CD4-positive, alpha-beta T cell treated with Interleukin-4 for 4 hours (primary cell): ENCODE measurements at places on chromosomes 11 and 22.

GRCh38 chr11:35629914-35630313, 11.7 kb downstream of the FJX1 start:
- no peak for DNase-seq

GRCh38 chr11:12292766-12293165, 84.6 kb upstream of the PARVA start:
- DNase-seq = no peak

DNA sequence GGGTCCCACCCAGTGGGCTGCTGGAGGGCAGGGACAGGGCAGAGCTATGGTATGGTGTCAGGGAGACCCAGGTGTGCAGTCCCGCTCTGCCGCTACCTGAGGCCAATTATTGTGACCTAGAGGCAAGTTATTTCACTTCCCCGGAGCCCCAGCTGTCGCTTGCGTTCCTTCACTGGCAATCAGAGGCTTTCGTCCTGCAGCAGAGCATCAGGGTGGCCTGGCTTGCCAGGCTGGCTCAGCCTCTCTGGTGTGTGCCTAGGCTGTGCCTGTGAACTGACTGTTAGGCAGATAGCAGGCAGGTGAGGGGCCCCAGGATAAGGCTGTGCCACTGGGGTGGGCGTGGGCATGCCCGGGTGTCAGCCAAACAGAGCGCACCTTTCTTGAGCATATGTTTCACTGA, 31.4 kb downstream of the GLB1L2 start:
- DNase-seq = no peak

DNA sequence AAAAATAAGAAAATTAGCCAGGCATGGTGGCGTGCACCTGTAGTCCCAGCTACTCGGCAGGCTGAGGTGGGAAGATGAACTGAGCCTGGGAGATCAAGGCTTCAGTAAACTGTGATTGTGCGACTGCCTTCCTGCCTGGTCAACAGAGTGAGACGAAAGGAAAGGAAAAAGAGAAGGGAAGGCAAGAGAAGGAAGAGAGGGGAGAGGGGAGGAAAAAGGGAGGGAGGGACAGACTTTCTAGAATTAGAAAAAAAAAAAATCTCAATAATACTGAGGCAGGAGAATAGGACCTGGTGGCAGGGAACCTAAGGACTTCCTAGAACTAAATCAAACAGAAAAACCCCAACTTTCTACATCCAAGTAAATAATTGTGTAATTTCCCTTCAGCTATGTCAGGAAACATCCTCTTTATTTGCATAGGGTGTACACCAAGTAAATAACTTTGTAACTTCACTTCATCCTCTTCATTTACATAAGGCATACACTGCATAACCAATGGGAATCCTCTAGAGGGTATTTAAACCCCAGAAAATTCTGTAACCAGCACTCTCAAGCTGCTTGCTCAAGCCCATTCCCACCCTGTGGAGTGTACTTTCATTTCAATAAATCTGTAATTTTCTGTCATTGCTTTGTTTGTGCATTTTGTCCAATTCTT, 8.7 kb downstream of the SBF2 start:
- DNase-seq = no peak

DNA sequence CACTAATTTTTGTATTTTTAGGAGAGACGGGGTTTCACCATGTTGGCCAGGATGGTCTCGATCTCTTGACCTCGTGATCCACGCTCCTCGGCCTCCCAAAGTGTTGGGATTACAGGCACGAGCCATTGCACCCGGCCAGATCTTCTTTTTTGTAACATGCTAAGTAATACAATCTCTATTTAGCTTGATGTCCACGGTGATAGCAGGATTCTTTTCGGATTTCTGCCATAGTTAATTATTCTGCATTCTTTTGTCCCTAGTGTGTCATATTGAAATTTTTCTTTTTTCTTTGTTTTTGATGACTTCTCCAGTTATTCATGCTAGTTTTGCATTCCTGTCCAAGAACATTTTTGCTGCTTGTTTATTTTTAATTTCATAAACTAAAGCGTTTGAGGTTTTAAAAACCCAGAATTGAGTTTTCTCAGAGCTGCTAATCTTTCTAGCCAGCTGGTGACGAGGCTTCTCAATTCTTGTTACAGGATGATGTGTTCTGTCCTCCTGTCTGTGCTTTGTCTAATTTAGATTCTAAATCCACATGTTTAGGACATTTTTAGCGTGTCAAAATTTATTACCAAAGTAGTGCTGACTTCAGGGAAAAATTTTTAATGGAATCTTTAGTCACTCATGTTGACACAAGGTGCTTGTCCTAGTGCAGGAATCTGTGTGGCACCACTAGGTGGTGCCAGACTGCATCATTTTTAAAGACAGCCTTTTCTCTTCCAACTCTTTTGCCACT, 21.8 kb downstream of the NF2 start:
- DNase-seq = peak; percentile 48

DNA sequence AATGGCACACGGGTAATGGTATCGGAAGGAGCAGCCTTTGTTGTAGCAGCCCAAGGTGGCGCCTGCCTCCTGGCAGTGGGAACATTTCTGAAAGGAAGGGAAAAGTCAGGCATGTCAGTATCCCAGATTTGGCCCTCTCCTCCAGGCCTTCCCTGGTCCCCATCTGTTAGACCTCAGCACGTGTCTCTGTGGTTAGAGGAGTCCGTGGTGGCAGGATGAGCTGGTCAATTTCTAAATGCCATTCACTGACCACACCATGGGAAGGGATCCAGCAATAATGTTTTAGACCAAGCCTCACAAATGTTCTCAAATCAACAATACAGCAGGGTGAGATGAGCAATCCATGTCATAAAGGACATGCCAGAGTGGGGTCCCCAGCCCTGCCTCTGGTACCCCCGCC, 49.0 kb upstream of the CYP2D6 start:
- no peak for DNase-seq

GRCh38 chr11:114236829-114237228, 59.4 kb upstream of the NNMT start:
- no peak for DNase-seq

GRCh38 chr11:7292922-7293321, 41.2 kb downstream of the SYT9 start:
- no peak for DNase-seq

DNA sequence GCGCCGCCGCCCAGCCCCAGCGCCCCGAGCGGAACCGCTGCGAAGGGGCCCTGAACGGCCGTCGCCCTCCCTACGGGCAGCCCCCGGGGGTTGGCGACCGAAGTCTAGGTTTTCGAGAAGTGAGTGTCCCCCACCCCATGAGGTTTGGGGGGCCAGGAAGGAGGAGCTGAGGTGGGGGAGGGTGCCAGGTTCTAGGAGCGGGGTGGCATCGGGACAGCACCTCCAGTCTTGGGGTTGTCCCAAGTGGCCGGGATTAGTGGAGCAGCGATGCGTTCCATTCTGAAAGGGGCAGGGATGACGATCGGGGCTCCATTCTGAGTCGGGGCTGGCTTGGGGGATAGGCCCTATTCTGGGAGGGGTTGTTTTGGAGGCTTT, 408 bp downstream of the PPP2R5B start:
- DNase-seq = no peak

GRCh38 chr11:66768088-66768521, 39.1 kb upstream of the SPTBN2 start:
- DNase-seq = no peak

- no peak for DNase-seq
Observed at GRCh38 chr11:7046474-7047175, 26.3 kb downstream of the NLRP14 start.

DNA sequence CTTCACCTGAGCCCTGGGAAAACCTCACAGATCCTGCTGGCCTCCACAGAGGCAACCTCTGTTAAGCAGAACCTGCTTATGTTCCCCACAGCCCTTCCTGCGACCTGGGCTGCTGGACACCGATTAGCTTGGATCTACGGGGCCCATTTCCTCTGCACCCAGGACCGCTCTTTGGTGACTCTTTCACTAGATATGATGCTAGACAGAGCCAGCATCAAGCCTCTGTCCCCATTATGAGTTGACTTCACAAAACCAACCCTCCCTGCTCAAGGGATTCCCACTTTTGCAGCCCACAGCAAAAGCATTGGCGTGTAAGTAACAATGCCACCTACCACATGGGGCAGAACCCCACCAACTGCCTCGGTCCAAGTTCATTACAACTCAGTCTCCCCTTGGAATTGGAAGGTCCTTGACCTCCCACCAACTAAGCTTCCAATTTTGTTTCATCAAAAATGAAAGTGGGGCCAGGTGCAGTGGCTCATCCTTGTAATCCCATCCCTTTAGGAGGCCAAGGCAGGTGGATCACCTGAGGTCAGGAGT, 15.2 kb upstream of the TMPRSS4 start:
- no peak for DNase-seq

- DNase-seq = no peak
Observed at GRCh38 chr22:31148488-31148887, 8.2 kb upstream of the PLA2G3 start.

DNA sequence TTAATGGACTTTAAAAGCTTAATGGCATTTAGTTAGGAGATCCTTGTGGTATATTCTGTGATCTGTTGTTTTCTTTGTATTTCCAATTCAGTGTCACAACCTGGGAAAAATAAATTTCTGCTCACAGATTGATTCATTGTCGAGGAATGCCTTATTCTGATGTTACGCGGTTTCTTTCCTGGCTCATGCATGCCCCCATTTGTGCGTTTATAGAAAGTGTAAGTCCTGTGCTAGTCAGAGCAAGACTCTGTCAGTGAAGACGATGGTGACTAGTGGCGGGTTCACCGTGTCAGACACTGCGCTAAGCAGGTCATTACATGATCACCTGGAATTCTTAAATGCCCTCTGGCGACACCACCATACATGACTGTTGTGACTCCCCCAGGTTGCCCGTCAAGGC, 169.4 kb downstream of the TBC1D22A start:
- no peak for DNase-seq

- DNase-seq = no peak
Observed at GRCh38 chr11:117501237-117501898, 173.7 kb downstream of the CEP164 start.

DNA sequence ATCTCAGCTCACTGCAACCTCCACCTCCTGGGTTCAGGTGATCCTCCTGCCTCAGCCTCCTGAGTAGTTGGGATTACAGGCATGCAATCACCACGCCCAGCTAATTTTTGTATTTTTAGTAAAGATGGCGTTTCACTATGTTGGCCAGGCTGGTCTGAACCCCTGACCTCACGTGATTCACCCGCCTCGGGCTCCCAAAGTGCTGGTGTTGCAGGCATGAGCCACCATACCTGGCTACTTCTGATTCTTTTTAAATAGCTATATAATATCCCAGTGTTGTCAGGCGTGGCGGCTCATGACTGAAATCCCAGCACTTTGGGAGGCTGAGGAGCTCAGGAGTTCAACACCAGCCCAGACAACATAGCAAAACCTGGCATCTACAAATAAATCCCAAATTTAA, 20.7 kb downstream of the TMEM41B start:
- no peak for DNase-seq

GRCh38 chr11:1232883-1233321, 10.0 kb downstream of the MUC5B start:
- no peak for DNase-seq

DNA sequence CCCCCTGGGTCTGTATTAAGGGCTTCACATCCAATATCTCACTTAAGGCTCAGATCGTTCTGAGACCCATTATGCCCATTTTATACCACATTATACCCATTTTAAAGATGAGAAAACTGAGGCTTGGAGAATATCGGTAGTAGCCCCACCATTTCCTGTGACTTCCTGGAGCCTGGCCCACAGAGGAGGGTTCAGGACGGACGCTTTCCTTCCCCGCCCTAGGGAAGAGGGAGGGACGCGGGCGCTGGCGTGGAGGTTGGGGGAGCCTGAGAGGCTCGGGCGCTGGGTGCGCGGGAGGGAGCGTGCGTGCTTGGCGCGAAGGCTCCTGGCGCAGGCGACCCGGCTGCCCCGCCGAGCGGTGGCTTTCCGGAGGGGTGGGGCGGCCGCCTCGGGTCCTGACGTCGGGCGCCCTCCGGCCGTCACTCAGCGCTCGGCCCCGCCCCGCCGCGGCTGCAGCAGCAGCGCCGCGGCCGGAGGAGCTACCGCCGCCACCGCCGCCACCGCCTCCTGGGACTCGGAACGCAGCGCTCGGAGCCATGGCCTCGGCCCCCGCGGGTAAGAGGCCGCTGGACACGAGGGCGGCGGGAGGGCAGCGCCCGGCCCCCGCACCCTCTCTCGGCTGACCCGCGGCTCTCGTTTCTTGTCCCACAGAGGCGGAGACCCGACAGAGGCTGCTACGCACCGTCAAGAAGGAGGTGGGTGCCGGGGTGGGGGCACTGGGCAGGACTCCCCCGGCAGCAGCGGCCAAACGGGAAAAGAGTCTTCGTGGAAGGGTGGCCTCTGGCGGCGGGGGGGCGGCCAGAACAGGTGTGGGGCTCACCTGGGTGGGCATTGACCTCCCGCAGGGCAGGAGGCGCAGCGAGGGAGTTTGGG, at the start of gene SGSM1:
Gene SGSM1, plus strand, starts transcription at position 422 of the 873 bp plus-strand sequence. Its CDS starts 115 bp downstream, at position 537.
- peak; percentile 55 for DNase-seq

- no peak for DNase-seq
Observed at GRCh38 chr11:44600839-44601383, 35.4 kb downstream of the CD82 start.

DNA sequence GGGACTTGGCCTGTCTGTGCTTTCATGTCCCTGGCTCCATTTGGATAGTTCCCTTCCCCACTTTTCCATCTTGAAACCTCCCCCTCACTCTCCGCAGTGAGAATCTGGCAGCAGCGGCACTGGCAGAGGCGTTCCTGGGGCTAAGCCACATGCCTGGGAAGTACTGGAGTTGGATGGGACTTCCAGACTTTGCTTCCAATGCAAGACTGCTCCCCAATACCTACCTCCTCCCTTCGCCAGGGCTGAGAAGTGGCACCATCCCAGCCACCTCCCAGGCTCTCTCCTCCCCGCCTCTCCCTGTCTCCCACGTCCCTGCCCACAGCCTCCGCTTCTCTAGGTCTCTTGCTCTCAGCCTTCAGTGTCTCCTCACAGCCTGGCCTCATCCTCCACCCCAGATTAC, 16.6 kb downstream of the TST start:
- no peak for DNase-seq

DNA sequence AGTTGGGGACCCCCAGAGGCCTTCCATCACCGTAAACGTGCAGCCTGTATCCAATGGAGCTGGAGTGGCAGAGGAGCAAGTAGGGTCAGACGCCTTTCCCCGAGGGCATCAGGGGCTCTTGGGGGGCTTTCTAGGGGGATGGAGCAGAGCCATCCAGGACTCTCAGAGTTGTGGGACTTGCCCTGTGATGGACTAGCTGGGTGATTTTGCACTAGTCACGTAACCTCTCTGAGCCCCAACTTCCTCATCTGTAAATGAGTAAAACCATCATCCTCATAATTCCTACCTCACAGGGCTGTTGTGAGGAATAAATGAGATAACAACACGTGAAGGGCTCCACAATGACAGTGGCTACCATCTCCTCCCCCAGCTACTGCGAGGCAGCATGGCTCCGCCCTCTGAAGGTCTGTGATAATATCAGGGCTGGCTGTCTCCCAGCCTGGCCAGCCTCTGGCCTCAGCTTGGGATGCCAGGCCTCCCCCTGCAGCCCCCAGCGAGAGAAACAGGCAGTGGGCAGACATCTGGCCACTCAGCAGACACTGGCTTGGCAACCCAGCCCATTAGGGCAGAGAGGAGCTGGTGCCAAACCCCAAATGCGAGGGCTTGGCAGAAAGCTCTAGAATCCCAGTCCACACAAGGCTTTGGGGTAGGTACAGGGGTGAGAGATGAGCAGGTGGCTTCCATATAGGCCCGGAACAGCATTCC, 6.7 kb downstream of the USP2 start:
- no peak for DNase-seq
